ENCODE measurements at places on chromosomes 6 and 20.

- DNase-seq, result no peak
Measured at GRCh38 chr6:98827295-98828159, 6.8 kb upstream of the POU3F2 start.

DNA sequence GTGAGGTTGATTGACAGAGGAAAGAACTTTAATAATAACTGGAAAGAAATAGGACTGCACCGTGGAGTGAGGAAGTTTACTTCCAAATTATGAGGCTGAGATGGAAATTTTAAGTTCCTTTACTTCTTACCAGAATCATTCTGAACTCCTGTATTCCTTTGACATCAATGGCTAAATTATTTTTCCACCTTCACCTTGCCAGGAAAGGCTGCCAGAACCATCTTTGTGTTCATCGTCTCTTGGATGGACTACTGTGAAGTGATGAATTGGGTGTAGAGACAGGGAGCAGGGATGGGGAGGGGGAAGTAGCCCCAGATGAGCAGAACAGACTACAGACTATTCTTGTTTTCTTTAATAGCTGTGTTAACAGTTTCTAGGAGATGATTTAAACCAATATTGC lies 102.1 kb upstream of the CEP162 start:
- no peak for DNase-seq

DNA sequence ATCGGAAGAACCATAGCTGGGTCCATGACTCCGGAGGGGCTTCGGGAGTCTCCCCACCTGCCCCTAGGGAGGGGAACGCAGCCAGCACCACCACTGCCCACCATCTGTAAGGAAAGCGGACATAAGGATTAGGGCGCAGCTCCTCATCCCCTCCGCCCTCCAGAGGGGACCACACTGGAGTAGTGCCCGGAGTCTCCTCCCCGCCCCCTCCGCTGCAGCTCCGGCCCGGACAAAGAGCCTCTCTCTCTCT lies 628 bp downstream of the SLC35B2 start:
- no peak for DNase-seq

GRCh38 chr6:65531533-65531932 lies 175.5 kb downstream of the EYS start:
- no peak for DNase-seq

DNA sequence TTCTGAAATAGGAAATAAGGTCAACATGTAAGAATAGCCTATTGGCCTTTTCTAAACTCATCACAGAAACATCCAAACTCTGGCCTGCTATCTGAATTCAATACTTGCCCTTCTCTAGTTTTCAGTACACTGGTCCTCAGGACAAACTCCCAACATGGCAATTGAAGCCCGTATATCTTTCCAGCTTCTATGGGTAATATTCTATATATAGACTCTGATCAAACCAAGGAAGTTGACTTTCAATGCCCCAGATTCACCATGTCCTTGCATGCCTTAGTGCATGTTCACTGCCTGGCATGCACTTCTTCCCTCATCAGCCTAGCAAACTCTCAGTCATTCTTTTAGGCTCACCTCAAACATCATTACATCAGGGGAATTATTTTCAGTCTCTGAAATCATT lies 73.2 kb downstream of the RSPO3 start:
- peak; percentile 4 for DNase-seq

- DNase-seq, result peak; percentile 52
Measured at GRCh38 chr6:89239338-89239737, 22.2 kb upstream of the GABRR1 start.

DNA sequence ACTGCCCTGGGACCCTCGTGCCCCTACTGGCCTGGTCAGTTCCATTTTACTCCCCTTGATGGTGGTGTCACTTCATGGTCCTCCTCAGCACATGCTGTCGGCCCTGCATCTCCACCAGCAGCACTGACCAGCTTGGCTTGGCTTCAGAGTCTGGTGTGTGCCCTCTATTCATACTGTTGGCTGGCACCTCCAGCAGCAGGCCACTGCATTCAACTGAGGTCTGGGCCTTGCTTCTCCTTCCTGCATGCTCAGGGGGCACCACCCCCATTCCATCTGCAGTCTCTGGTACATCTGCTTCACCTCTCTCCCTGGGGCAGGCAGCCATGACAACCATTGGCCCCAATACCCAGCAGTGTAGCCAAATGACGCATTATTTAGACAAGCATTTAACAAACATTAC lies 155.9 kb downstream of the SLC24A3 start:
- DNase-seq, result no peak

- DNase-seq, result peak; percentile 84
Measured at GRCh38 chr20:43752561-43753301, 25.9 kb upstream of the GTSF1L start.

GRCh38 chr6:56766806-56767178 lies 124.1 kb upstream of the DST start:
- no peak for DNase-seq

DNA sequence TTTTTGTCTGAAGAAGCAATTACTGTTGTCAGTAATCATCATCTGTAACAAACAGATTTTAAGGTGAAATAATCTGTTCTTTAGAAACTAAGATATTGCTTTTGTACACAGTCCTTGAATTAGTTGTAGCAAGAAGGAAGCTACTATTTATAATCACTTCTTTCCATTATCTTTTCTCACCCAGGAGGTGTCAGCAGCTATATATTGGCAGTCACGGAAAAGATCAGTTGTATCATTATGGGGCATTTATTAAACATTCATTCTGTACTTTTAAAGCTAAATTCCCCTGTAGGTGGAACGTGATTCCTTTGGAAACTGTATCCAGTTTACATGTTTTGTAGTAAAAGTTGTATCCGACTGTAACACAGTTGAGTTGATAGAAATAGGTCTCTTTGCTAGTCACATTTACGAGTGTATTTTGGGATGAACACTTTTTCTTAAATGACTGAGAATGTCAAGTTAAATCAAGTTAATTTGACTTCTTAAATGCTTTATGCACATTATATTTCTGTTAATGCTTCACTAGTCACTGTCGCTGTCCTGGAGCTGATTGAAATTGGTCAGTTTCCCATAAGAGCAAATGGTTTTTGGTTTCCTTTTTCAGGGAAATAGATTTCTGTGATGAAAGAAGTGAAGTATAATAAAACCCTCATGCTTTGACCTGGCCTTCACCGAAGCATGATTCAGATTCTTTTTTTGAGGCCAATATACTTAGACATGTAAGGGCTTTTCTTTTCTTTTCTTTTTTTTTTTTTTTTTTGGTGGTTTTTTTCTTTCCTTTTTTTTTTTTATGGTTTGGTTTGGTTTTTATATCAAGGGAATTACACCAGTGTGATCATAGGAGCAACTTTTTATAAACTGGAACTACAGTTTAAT lies 5.1 kb downstream of the QKI start:
- DNase-seq, result no peak

DNA sequence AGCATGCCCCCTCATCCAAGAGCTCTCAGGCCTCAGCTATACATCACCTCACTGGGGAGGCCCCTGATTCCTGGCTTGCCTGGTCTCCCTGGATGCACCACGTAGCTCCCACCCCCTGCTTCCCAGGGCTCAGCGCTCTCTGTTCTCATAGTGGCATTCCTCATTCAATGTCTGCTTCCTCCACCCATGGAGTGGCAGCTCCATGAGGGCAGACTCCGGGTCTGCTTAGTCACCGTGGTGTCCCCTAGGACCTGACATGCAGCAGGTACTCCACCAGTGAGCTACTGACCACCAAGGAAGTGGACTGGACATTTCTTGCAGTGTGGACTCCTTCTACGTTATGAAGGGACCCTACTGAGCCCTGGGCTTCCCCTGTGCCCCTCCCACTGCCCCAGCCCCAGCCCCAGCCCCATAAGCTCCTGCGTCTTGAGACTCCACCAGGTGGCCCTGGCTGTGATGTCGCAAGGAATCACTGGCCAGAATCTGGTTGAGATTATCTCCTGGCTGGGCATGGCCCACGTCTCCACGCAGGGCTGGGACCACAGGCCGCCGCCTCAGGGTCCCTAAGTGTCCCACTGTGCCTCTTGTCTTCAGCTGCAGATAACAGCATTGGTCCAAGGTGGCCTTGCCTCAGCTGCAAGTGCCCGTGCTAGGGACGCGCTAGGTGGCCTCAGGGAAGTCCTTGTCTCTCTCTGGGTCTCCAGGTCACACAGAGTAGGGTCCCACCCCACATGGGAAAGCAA lies 26.7 kb downstream of the CEBPB start:
- DNase-seq, result no peak

DNA sequence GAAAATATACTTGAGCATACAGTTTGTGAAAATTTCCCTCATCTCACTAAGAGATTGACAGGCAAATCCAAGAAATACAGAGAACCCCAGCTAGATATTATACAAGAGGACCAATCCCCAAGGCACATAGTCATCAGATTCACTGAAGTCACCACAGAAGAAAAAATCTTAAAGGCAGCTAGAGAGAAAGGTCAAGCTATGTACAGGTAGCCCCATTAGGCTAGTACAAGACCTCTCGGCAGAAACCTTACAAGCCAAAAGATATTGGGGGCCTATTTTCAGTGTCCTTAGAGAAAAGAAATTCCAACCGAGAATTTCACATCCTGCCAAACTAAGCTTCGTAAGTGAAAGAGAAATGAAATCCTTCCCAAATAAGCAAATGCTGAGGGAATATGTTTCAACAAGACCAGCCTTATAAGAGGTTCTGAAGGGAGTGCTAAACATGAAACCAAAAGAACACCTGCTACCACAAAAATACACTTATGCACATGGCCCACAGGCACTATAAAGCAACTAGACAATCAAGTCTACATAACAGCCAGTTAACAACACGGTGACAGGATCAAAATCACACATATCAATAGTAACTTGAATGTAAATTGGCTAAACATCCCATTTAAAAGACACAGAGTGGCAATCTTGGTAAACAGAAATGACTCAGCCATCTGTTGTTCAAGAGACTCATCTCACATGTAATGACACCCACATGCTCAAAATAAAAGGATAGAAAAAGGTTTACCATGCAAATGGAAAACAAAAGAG lies 96.3 kb downstream of the FHL5 start:
- no peak for DNase-seq

- DNase-seq, result no peak
Measured at GRCh38 chr6:2225422-2226392, 19.7 kb downstream of the GMDS start.

DNA sequence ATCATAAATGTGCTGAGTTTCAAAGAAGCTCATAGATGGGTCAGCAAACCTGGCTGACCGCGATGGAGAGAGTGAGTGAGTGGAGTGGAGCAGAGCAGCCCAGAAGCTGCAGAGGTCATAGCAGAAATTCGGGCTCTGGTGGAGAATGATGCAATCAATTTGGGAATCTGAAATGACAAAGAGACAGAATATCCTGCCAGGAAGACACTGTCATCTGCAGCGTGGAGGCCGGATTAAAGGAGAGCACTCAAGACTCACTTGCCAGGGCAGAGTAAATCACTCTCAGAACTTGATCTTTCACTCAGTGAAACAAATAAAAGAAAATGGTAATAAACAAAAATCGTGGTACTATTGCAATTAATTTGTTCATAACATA lies 109.6 kb upstream of the RREB1 start:
- DNase-seq, result no peak

- DNase-seq, result peak; percentile 50
Measured at GRCh38 chr20:1210501-1210900, 7.2 kb downstream of the C20orf202 start.

GRCh38 chr6:85459224-85459901 lies 9.5 kb downstream of the NT5E start:
- no peak for DNase-seq

GRCh38 chr20:10947726-10948125 lies 273.9 kb upstream of the JAG1 start:
- no peak for DNase-seq

DNA sequence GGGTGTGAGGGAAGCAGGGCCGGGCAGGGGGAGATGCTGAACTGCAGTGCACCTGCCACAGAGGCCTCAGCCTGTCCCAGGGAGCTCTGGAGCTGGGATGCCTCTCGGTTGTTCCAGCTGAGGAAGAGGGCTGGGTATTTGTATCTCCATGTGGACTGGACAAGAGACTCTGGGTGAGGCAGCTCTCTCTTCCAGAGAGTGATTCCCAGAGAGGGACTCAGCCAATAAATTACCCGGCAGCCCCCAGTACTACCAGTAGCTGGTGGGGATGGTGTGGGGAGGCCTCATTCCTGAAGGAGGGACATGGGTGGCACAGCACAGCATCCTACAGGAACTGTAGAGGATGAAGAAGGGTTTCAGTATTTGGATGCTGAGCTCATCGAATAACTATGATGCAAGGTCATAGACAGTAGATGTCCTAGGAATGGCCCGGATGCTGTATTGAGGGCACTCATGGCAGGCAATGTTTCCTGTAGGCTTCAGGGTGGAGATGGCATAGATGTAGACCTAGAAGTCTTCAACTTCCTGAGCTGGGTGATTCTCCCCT lies 1.4 kb downstream of the FGD2 start:
- DNase-seq, result peak; percentile 48

GRCh38 chr6:11111769-11112437 lies 378 bp upstream of the ERVFRD-1 start:
- peak; percentile 63 for DNase-seq

GRCh38 chr6:105036351-105036750 lies 79.4 kb downstream of the LIN28B start:
- no peak for DNase-seq

GRCh38 chr20:45209924-45210323 lies 3.1 kb downstream of the SEMG1 start:
- no peak for DNase-seq

DNA sequence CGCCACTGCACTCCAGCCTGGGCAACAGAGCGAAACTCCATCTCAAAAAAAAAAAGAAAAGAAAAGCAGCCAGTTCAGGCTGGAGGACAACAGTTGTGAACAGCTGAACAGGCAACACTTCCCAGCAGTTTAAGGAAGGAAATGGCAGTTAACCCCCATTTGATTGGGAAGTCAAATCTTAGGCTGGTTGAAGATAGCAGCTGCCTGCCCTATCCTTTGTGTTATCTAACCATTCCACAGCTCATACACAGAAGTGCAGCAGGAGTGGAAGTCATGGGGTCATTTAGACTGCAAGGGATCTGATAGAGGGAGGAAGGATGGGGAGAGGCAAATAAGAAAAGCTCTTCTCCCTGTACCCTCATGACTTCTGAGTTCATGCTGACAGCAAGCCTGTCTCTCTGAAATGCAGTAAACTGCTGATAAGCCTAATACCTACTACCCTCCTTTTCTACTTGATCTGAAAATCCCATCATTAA lies 35.3 kb downstream of the KCTD20 start:
- peak; percentile 40 for DNase-seq

DNA sequence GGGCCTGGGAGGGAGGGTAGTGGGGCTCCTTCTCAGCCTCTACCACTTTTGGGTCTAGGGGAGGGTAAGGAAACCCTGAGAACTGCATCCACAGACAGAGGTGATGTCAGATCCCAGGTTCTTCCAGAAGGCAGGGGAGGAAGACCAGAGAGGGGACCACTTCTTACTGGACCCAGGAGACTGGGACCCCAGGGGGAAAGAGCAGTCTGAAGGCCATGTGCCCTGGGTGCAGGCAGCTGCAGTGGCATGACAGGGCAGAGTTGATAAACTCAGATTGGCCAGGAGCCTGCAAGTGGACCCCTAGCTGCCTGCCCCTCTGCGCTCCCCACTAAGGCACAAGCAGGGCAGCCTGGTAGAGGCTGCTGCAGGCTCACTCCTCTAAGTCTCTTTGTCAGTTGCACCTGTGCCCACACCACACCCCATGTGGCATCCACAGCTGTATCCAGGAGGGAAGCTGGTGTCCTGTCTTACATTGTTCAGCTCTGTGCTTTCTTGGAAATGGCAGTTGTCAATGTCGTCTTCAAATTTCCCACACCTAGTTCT lies 2.7 kb downstream of the CST9L start:
- no peak for DNase-seq

GRCh38 chr20:47929368-47930115 lies 144.3 kb upstream of the SULF2 start:
- DNase-seq, result no peak

- no peak for DNase-seq
Measured at GRCh38 chr6:37272834-37273566, 15.1 kb upstream of the TMEM217 start.

GRCh38 chr6:100023798-100024197 lies 29.8 kb upstream of the MCHR2 start:
- DNase-seq, result no peak
